RPMI8226 (cell line): ENCODE measurements at places on chromosomes 13 and 19.
A peak's percentile ranks its signal among the peaks of the same experiment; 100 is the strongest.

- DNase-seq: no peak
Measured at GRCh38 chr13:99307247-99307646, at the start of gene GPR183. Gene GPR183, minus strand, starts transcription at chr13:99307399. Its CDS starts 11,254 bp downstream, at chr13:99296145.

DNA sequence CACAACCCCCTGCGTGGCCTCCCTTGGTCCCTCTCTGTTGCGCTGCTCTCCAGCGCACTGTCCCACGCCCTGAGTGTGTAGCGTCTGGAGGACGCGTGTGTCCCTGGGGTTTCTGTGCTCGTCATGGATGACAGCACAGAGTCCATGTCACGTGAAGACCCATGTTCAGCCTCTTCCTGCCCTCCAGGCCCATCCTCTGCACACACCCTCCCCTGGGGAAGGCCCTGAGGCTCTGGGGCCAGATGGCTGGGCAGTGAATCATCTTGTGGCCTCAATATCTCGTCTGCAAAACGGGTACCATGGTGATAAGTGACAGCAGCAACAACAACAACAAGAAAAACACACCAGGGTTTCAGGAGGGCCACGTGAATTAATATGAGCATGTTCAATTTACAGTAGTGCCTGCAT lies 71.5 kb upstream of the ARHGEF7 start:
- DNase-seq: no peak

GRCh38 chr19:18644196-18645034 lies 7.6 kb downstream of the KLHL26 start:
- DNase-seq: peak; percentile 36

DNA sequence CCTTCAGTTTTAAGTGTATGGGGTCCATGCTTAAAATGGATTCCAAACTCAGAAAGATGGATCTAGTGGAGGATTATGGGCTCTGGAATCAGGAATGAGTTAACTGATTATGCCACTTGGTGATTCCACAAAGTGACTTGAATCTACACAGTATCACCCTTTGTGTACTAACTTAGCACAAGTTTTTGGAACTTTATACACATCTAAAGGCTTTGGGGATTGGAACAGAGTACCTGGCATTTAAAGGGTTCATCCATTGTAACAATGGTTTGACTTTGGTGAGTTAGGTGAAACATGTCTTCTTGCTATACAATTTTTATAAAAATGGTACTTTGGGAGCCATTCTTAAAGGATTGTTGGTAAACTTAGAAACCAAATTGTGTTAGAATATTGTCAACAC lies 1.1 kb downstream of the RPL21 start:
- no peak for DNase-seq

DNA sequence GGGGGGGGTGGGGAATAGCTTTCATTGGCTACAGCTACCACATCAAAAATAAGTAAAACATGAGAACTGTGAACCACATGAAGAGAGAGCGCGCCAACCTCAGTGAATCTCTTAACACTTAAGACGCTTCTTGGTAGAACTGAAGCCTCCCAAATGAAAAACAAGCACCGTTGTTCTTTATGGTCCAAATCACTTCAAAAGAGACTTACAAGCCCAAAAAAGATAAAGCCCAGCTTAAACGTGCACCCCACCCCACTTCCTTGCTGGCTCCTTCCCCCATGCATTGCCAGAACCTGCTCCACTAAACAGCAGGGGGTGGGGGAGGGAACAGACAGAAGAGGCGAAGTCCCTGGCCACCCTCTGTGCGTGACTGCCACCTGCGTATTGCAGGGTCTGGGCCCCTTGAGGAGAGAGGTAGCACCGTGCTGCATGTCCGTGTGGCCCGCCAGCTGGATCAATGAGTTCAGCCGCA lies 479.1 kb downstream of the FOXO1 start:
- no peak for DNase-seq

DNA sequence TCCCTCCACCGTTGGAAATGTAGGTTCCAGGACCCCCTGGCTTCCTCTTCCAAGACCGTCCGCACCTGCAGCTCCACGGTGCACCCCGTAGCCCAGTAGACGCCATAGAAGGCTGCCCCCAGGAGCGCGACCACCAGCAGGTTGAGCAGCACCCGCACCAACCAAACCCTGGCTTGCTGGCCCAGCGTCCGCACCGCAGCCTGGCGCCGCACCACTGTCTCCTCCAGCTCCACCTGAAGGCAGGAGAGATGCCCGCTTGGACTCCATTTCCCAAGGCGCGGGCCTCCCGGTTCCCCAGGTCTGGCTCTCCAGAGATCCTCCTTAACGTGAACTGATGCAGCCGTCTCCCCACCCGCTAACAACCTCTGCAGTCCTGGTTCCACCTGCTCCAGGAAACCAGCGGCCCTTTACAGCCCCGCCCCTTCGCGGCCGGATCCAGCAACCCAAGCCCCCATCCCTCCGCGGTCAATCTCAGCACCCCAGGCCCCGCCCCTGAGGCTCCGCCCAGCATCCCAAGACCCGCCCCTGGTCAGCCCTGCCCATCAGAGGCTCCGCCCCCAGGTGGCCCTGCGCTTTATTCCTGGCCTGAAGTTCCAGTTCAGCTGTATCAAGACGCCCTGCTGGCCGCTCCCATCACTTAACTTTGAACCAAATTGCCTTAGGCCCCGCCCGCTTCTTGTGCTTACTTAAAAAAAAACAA lies 5.0 kb upstream of the LENG1 start:
- peak; percentile 30 for DNase-seq

DNA sequence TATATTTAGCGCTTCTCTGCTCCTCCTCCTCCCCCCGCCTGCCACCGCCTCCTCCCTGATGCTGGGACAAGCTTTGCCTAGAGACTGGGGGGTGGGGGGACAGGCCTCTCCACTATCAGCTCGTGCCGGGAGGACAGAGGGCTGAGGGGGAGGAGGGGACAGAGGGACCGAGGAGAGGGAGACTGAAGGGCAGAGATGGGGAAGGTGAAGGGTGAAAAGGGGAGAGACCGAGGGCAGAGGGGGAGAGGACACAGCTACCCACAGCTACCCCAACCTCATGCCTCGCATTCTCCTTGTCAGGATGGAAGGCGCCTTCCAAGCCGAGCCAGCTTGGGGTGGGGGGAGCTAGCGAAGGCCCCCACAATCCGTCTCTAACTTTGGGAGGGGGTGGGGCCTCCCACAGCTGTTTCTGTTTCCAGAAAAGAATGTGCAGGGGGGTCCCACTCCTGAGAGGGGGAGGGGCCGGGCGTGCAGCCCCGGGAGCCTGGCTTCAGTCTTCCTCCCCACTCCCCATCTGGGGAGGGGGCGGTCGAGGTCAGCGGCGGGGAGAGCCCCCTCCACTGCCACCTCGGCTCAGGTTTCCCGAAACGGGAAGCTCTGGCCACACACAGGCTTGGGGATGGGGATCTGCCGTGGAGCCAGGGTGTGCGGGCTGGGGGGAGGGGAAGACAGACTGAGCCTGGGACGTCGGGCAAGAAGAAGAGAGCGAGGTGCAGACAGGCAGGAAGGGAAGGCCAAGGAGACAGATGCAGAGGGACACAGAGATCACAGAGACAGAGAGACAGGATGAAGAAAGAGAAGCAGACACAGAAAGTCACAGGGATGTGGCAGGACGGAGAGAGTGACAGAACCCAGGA lies 1.6 kb downstream of the DACT3 start:
- no peak for DNase-seq

- peak; percentile 5 for DNase-seq
Measured at GRCh38 chr13:113729187-113730019, 29.6 kb upstream of the TMEM255B start.

GRCh38 chr19:30666301-30666803 lies 294.2 kb downstream of the ZNF536 start:
- peak; percentile 22 for DNase-seq

DNA sequence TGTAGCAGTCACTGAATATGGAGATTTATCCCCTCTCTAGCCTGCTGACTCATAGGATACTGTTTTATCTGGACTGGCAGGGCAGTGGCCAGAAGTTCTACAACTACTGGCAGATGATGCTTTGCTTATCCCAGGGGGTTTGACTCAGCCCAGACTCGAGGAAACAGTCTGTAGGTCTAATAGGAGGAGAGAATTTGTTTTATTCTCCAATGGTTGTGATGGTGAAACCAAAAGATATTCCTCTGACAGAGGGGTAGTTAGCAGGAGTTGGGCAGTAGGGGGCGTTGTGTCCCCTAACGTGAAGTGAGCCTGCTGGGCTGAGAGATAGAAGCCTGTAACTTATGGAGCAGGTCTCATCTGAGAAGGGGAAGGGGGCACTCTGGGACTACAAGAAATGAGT lies 74.9 kb downstream of the WTIP start:
- no peak for DNase-seq

GRCh38 chr13:95659500-95659899 lies 15.0 kb upstream of the DZIP1 start:
- no peak for DNase-seq

DNA sequence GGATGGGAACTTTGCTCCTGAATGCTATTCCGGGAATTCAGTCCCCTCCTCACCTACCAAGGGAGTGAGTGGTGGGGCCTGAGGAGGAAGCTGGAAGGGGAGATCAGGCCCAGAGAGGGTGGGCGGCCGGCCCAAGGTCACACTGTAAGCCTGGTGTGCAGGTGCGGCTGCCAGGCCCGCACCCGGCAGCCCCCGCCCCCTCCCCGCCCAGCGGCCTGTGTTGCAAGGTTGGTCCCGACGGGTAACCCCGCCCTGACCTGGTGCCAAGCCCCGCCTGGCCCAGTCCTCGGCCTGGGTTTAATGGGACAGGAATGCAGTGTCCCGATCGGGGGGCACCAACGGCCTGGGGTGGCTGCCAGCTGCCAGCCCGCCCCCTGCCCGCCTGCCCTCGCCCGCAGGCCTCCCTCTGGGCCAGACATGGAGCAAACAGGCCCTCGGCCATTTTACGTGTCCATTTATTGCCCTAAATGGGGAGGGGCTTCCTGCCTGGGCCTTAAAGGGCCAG lies 5.5 kb downstream of the ZBTB7A start:
- peak; percentile 25 for DNase-seq

DNA sequence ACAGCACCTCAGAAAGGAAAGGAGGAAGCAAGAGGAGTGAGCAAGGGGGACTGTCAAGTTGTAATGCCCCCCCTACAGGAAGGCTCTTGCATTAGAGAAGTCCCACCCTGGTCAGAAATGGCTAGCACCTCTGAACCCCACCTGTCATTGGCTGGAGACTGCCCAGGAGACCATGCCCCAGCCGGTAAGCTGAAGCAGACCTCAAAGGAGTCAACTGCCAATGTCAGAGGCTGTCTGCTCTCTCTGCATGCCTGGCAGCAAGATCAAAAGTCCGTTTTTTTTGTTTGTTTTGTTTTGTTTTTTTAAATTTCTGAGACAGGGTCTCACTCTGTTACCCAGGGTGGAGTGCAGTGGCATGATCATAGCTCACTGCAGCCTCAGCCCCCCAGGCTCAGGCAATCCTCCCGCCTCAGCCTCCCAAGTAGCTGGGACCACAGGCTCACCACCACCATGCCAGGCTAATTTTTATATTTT lies 8.1 kb upstream of the BCL3 start:
- DNase-seq: no peak

DNA sequence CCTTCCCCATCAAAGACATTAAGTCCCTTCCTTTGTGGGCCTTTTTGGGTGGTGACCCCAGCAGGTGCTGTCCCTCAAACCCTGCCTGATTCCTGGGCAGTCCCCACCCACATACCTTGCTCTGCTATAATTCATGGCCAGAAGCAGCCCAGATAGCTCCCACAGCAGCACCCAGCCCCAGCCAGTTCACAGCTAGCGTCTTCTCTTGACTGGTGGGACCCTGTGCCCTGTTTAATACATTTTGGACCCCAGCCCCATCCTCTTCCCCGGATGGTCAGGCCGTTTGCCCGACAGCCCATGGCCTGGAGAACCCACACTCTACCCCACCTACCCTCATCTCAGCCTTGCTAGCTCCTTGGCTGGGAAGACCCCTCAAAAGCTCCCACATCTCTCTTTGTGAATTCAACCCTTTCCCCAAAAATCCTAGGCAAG lies 2.1 kb downstream of the CCDC106 start:
- no peak for DNase-seq

DNA sequence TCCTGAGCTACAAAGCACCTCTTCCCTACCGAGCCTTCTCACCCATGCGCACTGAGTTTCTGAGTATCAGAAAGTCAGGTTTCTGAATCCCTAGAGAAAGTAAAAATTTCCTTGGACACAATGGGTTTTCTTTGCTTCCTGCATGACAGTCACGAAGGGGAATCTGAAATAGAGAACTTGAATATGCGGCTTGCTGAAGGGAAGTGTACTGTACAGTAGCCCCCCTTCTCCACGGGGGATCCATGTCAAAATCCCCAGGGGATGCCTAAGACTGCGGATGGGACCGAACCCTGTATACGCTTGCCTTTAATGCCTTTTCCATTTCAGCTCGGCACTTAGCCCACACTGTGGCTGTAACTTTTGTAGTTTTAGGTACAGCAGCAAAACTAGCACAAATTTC lies 107.9 kb downstream of the GGACT start:
- no peak for DNase-seq

GRCh38 chr19:16419669-16420335 lies 52.0 kb downstream of the EPS15L1 start:
- DNase-seq: no peak

DNA sequence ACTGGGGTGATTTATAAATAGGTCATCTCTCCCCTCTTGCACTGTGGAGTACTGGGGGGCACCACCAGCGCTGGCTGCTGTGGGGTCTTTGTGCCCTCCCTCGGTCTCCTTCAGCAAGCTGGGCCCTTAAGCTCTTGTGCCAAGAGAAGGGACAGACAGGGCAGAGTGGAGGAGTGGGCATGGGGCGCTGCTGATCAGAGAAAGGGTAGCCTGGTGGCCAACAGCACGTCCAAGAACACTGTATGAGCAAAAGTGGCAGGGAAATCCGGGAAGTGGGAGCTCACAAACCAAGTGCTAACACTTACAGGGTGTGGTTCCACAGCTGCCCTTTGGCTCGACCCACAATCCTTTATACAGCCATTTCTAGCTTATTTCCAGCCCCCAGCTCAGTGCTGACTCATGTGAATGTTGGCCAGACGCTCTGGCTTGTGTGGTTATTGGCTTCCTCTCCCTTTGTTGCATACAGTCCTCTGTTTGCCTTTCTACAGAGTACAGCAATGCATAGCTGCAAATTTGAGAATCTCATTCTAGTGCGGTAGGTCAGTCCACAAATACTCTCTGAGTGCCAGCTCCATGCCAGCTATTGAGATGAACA lies 298.8 kb downstream of the SHISA2 start:
- DNase-seq: peak; percentile 65

- DNase-seq: no peak
Measured at GRCh38 chr13:52141299-52141698, 12.4 kb upstream of the NEK5 start.

DNA sequence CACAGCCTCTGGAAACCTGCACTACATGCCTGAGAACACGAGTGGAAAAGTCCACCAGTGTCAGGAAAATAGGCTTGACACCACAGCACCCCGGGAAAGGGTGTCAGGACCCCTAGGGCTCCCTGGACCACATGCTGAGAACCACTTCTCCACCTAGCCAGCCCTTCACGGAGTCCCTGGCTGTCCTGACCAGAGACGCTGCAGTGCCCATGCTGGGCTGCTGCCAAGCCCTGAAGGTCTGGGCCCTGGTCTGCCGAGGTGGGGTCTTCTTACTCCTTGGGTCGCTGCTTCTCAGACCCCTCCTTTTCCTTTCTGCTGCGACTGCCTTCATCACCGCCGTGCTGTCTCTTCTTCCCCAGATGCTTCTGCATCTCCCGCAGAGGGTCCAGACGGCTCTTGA lies 3.0 kb downstream of the LENG1 start:
- no peak for DNase-seq

- no peak for DNase-seq
Measured at GRCh38 chr19:52938761-52939160, 15.5 kb upstream of the ZNF888 start.
